Activated CD4-positive, alpha-beta T cell treated with anti-CD3 and anti-CD28 coated beads, Interleukin-2, amount 10 ng/mL, durations not matched to agents 7 days and 5 days (primary cell): ENCODE measurements at places on chromosomes 1 and 21.

GRCh38 chr1:196209983-196210382, 398.3 kb downstream of the KCNT2 start:
- DNase-seq, result no peak

DNA sequence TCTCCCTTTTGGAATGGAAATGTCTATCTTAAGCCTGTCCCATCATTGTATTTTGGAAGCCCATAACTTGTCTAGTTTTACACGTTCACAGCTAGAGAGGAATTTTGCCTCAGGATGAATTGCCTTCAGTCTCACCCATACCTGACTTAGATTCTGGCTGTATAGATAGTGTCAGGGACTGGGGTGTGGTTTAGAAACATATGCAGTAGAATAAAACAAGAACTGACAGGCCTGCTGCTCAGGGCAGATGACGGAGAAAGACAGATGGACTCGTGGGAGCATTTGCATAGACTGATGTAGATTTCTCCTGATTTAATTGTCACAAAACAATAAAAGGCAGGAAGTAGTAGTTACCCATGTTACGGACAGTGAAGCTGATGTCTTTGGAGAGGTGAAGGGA, 166.7 kb downstream of the UCK2 start:
- DNase-seq, result no peak

DNA sequence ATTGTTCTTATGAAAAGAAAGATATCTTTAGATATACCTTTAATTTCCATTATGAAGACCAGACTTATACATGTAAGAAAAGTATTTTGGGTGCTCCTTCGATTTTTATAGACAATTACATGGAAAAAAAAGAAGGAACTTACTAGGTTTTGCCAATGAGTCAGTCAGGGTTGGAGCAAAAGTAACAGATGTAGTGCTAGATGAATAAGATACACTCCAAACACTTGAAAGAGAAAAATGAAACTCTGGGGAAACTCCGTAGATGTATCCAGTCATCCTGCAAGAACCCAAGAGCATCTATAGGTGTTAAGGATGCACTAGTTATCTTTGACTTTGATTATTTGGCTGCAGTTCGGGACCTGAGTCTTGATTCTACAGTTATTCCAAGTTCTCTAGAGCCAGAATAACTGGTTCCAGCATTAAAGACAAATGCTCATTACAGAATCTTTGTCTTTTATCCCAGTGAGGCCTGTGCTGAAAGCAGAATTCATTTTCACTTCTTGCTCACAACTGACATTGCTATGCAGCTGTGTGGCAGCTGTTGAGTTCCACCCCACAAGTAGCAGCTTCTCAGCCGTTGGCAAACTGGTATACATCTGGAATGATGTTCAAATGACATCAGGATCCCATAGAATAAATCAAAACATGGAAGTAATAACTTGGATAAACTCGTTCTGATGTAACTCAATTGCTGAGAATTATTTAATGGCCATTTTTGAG, 326.1 kb downstream of the ASTN1 start:
- DNase-seq, result no peak

- peak; percentile 65 for DNase-seq
Measured at GRCh38 chr1:13960375-13960987, 260.5 kb downstream of the PRDM2 start.

GRCh38 chr1:66346057-66346795, 187.7 kb upstream of the SGIP1 start:
- no peak for DNase-seq

DNA sequence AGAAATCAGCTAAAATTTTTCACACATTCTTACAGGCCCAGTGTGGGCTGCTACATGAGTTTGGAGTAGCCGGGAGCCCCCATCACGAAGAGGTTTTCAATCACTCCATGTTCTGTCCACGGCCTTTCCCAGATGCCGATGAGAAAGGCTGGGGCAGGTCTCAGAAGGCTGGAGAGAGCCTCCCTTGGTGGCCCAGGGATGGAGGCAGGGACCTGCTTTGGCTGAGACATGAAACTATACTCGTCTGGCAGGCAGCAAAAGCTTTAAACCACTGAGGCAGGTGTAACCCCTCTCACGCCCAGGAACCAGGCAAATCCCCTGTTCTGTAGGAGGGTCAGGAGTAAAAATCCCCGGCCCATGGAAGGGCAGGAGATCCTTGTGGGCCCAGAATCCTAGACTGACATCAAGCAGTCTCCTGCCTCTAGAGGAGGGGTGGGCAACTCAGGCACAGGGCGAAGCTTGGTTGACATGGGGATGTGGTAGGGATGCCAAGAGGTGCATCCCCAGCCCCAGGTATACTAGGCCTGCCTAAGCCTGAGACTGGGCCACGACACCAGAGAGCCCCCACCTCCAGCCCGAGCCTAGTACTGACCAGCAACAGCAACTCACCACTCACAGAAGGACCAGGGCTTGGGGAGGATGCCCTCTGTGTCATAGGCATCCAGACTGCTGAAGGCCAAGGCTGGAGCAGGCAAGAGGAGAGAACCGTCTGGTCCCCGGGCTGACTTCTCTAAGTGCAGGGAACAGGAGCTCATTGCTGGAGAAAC, 9.1 kb downstream of the MMEL1 start:
- DNase-seq, result no peak

GRCh38 chr1:206658264-206658980, 23.1 kb downstream of the DYRK3 start:
- DNase-seq, result peak; percentile 44

GRCh38 chr21:14482165-14482564, 64.0 kb downstream of the SAMSN1 start:
- peak; percentile 22 for DNase-seq

DNA sequence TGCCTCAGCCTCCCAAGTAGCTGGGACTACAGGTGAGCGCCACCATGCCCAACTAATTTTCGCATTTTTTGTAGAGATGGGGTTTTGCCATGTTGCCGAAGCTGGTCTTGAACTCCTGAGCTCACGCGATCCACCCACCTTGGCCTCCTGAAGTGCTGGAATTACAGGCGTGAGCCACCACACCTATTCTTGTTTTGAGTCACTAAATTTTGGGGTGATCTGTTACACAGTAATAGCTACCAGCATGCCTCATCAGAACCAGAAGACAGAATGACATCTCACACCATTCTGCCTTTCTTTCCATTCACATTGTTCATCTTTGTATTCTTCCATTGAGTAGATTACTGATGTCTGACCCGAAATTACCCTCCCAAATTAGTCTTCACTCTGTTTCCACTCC, 9.1 kb downstream of the RHBDL2 start:
- no peak for DNase-seq

- no peak for DNase-seq
Measured at GRCh38 chr1:241229216-241229615, 127.8 kb downstream of the RGS7 start.

GRCh38 chr21:46196733-46197132, 12.5 kb upstream of the SPATC1L start:
- DNase-seq, result no peak

DNA sequence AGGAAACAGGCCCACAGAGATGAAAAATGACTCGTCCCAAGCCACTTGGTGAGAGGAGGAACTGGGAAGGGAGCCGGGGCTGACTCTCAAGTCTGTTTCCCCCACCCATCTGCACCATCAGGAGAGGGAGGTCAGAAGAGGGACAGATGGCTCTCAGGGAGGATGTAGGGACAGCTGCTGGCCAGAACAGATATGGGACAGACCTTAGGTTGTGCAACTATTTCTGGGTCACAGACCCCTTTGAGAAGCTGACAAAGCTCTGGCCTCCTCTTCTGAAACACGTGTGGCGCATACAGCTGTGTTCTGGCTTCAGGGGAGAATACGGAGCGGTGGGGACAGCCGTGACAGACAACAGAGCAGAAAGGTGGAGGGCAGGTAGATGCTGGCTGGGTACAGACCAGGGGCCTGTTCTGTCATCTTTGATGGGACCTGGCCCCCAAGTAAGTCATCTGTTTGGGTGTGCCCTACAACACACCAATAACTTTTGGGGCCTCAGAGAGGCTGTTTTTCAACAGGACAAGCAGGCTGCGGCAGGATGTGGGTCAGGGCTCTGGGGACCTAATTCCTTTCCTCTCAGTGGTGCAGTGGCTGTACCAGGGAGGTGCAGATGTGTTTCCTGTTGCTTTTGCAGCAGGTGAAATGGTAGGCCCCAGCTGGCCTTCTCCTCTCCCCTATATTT, 7.3 kb downstream of the SH3BGRL3 start:
- peak; percentile 91 for DNase-seq

DNA sequence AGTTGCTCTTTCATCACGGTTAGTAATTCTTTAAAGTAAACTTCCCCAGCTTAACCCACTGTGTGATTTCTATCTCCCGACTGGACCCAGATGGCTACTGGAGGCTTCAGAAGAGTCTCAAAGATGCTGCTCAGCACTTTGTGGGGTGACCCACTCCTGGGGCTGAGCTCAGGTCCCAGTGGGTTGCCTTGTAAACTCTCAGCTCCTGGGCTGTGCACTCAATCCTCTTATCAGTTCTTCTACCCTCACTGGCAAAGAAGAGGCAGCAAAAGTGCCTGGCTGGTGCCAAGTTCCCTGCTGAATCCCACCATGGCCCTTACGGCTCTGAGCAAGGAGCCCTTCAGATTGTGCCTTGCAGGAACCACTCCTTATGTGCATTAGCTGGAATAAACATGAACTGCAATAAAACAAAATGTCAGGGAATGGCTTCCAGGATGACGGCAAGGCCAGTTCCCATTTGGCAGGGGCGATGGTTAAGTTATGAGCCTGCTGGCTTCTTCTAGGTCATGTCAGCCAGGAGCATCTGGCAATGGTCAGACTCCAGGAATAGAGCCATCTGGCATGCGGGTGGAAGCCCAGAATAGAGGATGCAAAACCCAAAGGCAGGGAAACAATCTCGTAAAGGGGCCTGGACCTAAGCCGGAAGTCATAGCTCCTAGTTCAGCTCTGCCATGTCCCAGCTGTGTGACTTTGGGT, 6.8 kb downstream of the MYOC start:
- no peak for DNase-seq

DNA sequence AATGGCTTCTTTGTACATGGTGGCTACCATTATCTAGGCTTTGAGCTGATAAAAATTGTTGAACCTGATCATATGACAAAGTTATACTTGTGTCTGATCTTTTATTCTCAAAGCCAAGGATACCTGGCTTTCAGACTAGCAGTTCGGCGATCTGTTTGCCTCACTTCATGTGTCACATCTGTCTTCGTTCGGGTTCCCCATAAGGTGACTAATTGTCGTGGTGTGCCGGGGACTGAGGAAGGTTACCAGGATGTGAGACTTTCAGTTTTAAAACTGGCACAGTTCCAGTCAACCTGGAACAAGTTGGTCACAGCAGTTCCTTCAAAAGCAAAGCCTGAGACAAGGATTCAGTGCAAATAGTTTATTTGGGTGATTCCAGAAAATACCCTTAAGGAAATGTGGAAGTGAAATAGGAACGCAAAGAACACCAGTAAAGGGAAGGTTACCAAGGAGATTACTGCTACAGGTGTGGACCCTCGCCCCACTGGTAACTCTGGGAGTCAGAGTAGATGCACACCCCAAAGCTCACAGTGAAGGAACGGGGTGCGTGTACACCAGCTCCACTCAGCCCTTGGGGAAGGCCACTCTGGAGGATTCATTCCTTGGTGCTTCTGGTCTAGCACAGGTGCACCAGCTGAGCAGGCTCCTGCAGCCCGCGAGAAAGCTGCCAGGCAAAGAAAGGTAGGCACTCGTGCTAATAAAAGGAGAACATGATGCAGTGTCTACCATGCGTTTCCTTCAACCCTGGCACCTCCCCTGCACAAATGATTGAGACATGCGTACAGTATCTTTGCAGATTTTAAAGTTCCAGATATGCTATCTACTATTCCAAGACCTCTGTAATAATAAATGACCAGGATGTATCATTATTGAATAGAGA, 69.0 kb downstream of the VWA5B1 start:
- peak; percentile 24 for DNase-seq

DNA sequence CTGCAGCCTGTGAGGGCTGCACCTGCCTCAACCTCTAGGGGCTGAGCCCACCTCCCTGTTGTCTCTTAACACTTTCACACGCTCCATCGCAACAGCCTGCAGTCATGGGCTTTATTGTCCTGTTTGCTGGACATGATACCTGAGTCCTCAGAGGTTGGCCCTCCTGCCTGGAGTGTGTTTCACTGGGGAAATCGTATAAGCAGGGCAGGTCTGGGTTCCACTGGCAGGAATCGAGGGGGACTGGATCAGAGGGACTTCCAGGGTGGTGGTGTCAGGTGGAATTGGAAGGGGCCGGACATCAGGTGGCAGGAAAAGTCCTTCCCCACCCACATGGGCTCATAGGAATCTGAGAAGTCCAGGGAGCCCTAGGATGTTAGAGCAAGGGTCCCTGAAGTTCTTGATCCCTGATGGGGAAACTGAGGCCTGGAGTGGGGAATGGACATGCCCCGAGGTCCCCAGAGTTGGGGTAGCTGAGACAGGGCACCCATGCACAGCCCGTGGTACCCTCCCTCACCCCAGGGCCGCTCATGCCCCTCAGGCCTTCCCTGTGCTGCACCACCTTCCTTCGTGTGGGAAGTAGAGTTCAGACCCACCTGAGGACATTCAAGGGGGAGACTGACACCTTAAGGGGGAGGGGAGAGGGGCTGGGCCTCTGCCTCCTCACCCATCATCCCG, 66.6 kb downstream of the PIK3CD start:
- no peak for DNase-seq

DNA sequence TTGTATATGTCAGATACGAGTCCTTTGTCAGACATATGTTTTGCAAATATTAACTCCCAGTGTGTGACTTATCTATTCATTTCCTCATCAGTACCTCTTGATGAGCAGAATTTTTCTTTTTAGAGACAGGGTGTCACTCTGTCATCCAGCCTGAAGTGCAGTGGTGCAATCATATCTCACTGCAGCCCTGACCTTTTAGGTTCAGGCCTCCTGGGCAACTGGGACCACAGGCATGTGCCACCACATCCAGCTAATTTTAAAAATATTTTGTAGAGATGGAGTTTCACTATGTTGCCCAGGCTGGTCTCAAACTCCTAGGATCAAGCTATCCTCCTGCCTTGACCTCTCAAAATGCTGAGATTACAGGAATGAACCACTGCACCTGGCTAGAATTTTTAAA, 93.0 kb downstream of the HLCS start:
- DNase-seq, result no peak

GRCh38 chr1:58927041-58927721, 143.3 kb upstream of the JUN start:
- DNase-seq, result no peak

DNA sequence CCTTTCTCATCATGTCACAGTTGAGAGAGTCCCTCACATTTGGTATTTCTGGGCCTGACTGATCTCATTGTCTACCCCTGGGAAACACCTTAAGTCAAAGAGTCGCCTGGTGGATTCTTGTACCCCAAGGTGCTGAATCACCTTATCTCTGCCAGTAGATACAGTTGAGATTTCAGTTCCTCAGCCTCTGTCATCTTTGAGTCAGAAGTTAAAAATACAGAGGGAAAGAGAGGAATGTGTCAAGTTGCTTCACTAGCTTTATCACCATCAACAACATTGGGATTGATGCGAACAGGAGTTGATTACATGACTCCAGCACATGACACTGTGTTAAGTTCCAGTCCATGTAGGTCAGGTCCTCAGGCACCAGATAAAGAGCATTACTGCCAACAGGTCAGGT, 513.0 kb downstream of the NUF2 start:
- no peak for DNase-seq

DNA sequence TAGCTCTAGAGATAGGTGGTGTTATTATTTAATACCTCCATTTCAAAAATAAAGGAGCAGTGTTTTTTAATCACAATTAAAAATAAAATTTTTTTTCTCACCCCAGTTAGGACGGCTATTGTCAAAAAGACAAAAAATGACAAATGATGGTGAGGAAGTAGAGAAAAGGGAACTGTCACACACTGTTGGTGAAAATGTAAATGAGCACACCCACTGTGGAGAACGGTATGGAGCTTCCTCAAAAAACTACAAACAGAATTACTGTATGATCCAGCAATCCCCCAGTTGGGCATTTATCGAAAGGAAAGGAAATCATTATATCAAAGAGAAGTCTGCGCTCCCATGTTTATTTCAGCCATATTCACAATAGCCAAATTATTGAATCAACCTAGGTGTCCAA, 148.7 kb upstream of the NR5A2 start:
- DNase-seq, result no peak
